Testis (tissue), 5 donors: ENCODE measurements at places on chromosomes 3 and 15. TPM values are rescaled to one million over a fixed set of nuclear protein-coding genes. Genes with fewer than 3 reads are reported as not detected.

The MTMR10 gene
- polyA plus RNA-seq = 27.0 TPM

The TMEM42 gene
- polyA plus RNA-seq = 42.2 TPM

DNA sequence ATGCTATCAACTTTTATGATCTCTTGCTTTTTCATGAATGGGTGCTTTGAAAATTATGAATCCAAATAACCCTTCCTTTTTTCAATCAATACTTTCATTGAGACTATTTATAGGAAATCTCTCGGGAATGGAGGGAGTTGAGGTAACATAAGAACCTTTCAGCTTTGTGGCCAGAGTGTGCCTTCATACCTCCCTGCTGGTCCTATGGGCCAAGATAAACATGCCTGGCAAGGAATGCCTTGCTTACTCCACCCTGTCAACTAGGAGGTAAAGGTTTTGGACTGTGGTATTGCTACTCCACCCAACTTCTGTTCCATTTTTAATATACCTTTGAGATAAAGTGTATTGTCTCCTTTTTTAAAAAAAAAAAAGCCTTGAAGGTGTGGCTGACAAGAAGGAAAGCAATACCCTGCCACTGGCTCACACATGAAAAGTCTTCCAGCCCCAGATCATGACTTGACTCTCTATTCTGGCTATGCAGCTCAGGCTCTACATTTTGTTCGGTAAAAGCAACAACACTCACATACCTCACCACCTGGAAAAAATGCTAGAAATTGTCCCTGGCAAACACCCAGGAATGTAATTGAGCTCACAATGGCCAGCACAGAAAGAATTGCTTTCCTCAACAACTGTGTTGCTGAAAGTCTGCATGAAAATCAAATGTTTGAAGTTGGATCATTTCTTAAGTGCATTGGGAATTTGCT lies 35.8 kb downstream of the COL8A1 start:
- no peak for DNase-seq

- DNase-seq = no peak
Observed at GRCh38 chr3:117556646-117557407, 847.2 kb downstream of the TUSC7 start.

DNA sequence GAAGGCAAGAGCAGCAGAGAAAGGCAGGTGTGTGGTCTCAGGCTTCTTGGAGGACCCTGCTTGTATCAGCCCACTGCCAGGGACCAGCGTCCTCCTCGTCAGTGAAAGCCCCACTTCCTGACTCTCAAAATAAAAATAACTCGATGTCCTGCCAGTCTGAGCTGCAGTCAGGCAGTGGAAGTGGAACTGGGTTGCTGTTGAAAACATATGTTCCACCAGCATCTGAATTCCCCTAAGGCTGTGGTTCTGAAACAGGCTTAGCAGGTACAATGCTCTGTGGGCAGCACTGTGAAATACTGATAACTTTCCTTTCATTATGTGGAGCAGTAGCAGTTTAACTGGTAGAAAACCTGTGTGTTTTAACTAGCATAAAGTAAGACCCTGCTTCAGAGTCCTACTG lies 121.6 kb upstream of the EIF1B start:
- no peak for DNase-seq

The SH3GL3 gene
- polyA plus RNA-seq = 112 TPM

DNA sequence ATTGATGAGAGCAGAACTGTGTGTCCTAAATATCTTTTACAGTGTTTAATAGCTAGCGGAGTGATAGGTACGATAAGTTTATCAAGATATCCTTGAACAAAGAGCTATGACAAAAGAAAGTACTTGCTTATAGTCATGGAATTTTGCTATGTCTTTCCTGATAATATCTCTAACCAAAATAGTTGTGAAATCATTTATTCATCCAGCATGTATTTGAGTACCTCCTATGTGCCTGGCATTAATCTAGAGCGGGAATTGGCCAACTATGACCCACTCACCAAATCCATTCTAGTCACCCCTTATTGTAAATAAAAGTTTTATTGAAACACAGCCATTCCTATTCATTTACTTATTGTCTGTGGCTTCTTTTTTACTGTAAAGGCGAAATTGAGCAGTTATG lies 46.6 kb downstream of the ZFAND6 start:
- no peak for DNase-seq

The LXN gene
- polyA plus RNA-seq = 15.1 TPM
